ENCODE measurements at places on chromosomes 2 and 18. TPM values are rescaled to one million over a fixed set of nuclear protein-coding genes. Genes with fewer than 3 reads are reported as not detected.

DNA sequence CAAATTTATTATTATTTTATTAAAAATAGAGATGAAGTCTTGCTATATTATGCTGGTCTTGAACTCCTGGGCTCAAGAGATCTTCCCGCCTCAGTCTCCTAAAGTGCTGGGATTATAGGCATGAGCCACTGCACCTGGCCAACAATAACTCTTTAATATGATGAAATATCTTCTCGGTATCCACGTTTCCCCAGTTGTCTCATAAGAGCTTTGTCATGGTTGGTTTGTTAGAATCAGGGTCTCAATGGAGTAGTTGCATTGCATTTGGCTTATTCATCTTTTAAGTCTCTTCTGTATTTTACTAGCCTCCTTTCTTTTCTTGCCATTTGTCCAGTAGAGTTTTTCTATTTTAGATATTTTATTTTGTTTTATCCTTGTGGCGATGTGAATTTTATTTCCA, 32.7 kb upstream of the DLX2 start:
- DNase-seq: no peak

DNA sequence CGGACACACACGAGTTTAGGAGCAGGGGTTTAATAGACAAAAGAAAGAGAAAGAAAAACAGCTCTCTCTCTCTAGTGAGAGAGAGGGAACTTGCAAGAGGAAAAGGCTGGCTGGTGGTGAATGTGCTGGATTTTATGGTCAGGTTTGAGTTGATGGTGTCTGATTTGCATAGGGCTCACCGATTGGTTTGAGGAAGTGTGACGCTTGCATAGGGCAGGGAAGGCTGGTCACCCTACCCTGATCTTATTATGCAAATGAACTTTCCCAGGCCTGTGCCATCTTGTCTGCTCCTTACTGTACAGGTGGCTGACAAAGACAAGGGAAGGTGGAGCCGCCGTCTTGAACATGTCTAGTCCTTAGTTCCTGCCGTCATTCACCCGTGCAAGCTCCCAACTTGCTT, 408.9 kb downstream of the RIT2 start:
- no peak for DNase-seq

DNA sequence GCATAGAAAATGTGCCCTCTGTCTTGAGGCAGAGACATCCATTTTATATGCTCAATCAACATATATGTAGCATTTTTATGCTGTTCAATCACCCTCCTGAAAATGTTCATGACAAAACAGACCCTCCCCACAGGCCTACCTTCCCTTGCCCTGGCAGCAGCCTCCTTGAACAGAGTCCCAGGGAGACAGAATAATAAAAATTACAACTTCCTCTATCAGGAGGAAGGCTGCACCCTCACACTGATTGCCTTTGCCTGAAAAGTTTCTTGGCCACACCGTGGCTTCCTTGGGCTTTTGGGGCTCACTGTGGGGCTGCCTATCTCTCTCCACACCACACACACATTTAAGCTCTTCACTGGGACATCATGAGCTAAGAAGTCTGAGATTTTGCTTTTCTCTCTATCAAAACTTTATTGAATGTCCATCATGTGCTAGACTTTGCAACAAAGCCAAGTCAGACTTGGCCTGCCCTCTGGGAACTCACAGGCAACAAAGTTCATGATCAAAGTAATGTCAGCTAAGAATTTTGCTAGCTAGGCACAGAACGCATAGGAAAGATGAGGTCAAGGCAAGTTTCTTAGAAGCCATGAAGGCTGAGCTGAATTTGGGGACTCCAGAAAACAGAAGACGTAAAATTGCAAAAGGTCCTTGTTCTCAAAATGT, 101.6 kb downstream of the BCL2L11 start:
- DNase-seq: no peak

- no peak for DNase-seq
These were observed 2.0 kb upstream of the GNLY start for GRCh38 chr2:85692039-85692645.

- DNase-seq: no peak
These were observed 37.8 kb downstream of the MYO7B start for GRCh38 chr2:127573298-127573697.

SOWAHC gene
- polyA plus RNA-seq: 13.2 TPM

FRZB gene
- polyA plus RNA-seq: 3.8 TPM

TSPYL6 gene
- polyA plus RNA-seq: 0.08 TPM

Data from left lung (tissue), 14 donors.